ENCODE measurements at places on chromosomes 5 and 9.

DNA sequence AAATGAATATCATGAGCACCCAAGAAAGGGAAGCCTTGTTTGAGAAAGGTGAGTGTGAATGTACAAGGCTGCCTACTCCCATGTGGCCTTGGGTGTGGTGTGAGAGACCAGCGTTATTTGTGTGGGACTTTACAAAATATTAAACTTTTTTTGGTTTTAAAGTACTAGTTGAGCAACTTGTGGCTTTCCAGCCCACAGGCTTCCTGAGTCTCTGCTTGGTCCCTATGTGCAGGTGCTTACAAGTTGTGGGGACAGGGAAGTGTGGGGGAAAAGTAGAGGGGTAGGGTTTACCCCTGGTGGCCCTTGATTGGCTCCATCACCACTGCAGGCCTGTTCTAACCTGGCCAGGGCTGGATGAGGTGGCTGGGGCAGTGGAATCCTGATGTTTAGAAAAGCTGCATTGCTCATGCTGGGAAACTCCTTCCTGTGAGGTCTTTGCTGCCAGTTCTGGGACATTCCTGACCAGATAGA lies 19.7 kb downstream of the PTTG1 start:
- DNase-seq: no peak

DNA sequence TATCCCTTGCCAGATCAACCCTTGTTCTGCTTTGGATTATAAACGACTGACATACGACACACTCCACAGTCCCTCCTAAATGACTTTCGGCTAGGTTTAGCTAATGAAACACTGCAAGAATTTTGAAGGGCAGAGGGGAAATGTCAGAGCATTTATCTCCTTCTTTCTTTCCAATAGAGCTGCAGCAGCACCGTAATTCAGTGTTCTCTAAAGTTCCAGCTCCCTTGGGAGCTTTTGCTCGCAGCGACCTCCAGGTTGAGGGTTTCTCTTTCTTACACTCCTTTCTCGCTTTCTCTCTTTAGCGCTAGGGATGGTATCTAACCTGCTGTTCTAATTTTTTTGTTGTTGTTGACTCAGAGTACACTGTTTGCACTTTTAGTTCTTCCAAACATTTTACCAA lies 467.1 kb upstream of the ST8SIA4 start:
- DNase-seq: no peak

- DNase-seq: no peak
Observed at GRCh38 chr9:121820286-121821005, 169.0 kb downstream of the DAB2IP start.

- no peak for DNase-seq
Observed at GRCh38 chr5:136103118-136103517, 29.5 kb upstream of the SMAD5 start.

- DNase-seq: no peak
Observed at GRCh38 chr5:14749579-14750101, 85.1 kb downstream of the OTULIN start.

GRCh38 chr5:124417196-124417595 lies 329.2 kb downstream of the ZNF608 start:
- DNase-seq: no peak

DNA sequence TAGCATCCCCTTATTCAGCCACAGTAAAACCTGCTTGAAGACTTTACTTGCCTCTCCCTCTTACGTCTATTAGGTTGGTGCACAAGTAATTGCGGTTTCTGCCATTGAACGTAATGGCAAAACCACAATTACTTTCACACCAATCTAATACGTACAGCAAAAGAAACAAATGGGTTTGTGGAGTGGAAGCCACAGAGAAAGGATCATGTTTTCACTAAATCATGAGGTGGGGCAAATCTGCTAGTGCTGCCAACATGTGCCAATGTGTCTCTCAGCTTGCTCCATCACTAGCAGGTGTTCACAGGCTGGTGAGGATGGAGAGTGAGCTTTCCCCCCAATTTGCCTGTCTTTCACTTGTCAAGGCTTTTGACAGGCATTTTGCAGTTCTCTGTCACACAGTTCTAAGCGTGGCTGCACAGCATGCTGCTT lies 15.9 kb downstream of the DMAC1 start:
- no peak for DNase-seq

DNA sequence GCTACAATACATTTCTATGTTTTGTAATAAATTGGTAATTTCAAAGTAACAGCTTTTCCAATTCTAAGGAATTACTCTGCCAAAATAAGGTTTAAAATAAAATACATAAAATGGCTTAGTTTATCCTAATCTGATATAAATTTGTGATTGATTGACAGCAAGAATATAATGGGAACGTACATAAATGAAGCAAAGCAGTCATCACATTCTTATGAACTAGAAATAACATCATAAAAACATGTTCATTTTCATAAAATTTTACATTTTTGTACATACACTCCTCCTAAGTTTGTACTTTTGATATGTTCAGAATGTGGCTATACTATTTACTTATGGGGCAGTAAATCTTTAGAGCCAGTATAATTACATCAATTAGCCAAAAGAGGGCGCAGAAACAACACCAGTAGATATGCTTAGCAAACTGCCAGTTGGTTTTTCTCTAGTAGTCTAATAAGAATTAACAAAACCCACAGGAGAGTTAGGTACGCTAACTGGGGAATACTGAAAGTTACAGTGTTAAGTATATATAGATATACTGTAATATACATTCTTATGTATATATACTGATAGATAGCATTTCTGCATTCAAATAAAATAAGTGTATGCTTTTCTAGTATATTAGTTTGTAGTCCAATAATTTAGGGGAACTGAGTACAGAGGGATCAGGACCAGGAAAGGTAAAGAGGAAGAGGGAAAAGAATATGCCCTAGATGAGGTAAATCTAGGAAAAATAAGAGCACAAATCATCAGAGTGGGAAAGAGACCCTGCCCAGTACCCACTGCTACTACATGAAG lies 76.8 kb downstream of the ZDHHC21 start:
- peak; percentile 46 for DNase-seq

DNA sequence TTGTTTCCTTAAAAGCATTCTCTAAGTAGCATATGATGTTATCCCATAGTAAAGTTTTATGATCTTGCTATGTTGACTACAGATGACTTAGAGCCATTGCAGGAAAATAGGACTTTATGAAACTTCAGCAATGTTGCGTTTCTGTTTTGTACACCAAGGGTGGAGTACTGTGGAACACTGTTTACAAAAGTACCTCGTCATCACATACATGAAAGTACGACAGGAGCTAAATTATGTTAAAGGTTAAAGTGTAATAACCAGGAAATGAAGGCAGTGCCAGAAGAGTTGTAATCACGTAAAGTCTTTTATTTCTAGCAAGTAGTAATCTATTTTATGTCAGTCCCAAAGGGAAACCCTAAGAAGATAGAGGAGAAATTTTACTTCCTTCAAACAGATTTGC lies 50.9 kb downstream of the C9orf85 start:
- DNase-seq: no peak

- no peak for DNase-seq
Observed at GRCh38 chr5:179766726-179767455, 26.9 kb upstream of the LTC4S start.

DNA sequence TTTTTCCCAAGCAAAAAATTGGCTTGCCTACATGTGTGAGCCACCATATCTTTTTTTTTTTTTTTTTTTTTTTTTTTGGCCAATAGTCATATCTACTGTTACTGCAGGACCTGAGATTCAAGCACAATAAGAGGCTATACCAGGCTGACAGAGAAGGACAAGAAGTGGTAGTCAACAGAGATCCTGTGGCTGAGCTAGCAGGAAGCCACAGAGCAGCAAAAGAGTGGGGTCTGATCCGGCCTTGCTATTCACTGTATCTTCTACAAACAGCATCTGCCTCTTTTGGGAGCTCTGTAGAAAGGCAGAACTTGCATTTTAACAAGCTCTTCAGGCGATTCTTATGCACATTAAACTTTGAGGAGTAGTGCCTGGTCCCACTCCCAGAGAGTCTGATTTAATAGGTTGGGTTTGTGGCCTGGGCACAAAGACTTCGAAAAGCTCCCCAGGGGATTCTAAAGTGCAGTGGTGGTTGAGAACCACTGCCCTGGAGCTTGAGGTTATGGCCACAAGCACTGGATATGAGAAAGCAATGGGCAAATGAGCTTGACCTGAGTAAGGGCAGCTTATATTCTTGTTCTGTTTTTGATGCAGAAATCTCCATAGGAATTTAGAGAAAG lies 162.8 kb downstream of the PIK3R1 start:
- no peak for DNase-seq

GRCh38 chr9:106682420-106682819 lies 180.5 kb upstream of the ZNF462 start:
- no peak for DNase-seq

DNA sequence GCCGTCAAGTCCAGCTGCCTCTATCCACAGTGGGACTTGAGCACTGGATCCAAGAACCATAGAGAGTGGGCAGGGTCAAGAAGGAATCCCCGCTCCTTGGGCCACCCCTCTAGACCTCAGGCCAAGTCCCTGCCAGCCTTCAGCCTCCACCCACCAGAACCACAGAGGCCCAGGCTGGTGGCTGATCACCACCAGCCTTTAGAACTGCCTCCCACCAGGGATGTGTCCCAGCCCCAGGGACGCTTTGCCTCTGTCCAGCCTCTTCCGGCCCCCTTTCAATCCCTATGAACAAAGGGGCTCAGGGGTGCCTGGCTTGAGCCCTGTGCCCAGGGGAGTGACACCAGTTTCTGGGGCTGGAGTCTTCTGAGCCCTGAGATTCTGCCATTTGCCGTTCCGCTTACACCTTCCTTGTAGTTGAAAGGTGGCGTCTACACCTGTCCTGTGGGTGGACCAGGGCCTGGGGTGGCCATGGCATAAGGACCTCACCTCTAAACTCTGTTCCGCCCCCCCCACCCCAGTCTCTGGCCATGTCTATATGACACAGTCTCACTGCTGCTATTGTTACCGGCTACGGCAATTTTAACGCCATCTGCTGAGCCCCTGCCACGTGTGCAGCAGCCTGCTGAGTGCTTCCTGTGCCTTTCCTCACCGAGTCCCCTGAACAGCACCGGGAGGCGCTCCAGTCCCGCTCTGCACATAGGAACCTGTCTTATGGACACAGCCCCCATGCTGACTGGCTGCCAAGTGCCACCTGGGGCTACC lies 35.7 kb upstream of the ORM1 start:
- peak; percentile 70 for DNase-seq

DNA sequence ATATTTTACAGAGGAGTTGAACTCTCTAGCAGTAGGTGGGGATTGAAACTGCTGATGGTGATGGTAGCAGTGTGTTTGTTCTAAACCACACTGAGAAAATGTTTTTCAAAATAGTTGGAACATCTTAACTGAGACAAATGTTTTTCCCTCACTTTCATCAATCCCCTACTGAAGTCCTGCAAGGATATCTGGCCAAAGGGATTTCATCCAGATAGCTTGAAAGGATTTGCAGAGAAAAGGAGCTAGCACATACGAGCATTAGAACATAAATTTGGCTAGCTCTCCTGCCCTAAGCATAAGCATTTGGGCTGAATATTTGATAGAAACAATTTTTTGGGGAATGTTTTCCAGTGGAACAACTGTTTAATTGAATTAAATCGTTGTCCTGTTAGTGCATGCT lies 153.9 kb downstream of the CDH9 start:
- DNase-seq: no peak

- DNase-seq: no peak
Observed at GRCh38 chr9:136694163-136694871, 7.1 kb upstream of the AGPAT2 start.

DNA sequence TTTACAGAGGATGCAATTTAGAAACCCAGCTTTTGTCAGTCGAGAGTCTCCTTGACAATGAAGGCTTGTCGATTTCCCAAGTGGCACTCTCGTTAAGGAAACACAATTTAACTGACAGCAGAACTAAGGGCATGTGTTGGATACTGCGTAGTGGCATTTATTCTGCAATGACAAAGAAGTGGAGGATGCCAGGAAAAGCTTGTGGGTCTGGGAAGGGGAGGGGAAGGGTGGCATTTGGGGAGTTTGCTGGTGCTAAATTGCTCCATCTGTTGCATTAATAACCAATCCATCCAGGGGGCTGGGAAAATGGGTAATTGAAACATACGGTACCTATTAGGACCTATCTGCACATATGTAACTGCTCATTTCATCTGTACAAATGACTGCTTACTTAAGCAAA lies 190.6 kb downstream of the NSG2 start:
- peak; percentile 2 for DNase-seq
